ENCODE measurements at places on chromosomes 6 and 20.
A peak's percentile ranks its signal among the peaks of the same experiment; 100 is the strongest.

GRCh38 chr20:57495978-57496377, 29.0 kb downstream of the CTCFL start:
- DNase-seq = no peak

DNA sequence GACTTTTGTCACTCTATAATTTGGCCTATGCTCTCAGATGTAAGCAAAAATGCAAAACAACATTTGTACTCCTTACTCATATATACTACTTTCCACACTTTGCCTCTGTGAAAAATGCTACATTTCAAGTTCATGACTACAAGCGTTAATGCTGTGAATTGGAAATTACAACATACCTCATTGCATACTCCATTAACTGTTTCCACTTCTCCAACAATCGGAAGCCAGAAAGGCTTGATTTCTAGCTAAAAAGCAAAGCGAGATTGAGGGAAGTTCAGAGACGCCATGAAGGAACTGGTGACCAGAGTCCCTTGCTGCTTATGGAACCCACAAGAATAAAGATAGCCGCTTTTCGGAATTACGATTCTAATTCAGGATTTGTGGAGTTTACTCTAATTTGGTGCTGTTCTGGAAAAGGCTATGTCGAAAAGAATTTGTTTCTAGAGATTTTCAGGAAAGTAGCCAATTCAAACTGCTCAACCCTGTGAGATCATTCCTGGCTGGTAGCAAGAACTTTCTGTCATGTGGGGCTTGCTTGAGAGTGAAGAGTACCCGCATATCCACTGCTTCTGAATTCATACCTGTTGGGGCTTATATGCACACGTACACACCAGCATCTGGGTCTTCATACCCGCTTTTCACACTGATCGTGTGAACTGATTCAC, 98.0 kb upstream of the CITED2 start:
- no peak for DNase-seq

- no peak for DNase-seq
Measured at GRCh38 chr20:13022401-13023155, 13.8 kb downstream of the SPTLC3 start.

- no peak for DNase-seq
Measured at GRCh38 chr6:52641826-52642225, 29.1 kb upstream of the TMEM14A start.

DNA sequence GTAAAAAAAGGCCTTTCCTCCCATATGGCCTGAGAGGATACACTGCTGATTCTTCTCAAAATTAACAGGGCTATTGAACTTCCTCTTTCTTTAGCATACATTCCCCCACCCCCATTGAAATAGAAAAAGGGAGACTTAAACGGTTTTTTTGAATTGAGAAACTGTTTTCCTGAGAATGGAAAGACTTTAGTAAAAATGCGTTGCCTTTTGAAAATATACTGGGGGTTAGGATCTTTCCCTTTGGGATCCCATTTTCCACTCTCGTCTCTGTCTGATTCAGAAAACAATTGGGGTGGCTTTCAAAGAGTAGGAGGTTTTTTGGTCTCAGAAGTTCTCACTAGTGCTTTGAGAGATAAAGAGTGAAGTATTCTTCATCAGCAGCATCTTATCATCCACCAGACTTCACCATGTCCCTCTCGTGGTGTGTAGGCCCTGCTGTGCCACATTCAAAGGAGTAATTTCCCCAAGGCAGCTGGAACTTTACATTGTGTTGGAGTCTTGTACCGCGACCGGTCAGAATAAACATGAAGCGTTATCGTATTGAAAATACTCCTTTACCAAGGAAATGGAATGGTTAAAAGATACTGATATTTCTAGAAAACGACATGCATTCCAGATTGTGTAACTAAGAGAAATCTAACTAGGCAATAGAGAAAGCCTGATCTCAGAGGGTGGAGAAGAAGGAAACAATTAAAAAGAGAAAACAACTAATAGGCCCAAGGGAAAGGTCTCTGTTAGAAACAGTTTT, 10.6 kb downstream of the MYB start:
- no peak for DNase-seq

- no peak for DNase-seq
Measured at GRCh38 chr6:17102258-17102870, 514 bp downstream of the STMND1 start.

DNA sequence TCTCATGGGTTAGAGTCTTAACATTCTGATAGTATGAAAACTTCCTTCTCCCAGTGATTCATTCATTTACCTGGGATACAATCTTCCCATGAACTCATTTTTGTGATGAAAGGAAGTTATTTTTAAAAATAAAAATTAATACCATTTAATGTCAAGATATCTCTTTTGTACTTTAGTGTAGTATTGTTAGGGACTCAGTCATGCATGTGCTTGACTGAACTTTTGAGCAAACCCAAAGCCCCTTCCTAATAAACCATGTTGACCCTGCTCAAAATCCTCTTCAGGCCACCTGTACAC, 52.4 kb downstream of the RNF217 start:
- no peak for DNase-seq

DNA sequence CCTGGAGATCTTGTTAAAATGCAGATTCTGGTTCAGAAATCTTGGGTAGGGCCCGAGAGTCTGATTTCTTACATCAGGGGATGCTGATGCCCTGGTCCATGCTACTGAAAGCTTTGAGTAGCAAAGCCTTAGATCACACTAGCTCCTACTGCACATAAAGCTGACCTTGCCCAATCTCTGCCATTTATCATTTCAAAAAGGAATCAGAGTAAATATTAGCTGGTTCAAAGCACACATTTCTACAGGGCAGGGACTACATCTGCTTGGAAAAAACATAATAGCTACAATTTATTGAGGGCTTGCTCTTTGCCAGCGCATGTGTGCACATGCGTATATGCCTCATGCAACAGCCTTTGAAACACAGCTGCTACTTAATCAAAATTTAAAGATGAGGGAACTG, 440.4 kb upstream of the ARID1B start:
- DNase-seq = no peak

DNA sequence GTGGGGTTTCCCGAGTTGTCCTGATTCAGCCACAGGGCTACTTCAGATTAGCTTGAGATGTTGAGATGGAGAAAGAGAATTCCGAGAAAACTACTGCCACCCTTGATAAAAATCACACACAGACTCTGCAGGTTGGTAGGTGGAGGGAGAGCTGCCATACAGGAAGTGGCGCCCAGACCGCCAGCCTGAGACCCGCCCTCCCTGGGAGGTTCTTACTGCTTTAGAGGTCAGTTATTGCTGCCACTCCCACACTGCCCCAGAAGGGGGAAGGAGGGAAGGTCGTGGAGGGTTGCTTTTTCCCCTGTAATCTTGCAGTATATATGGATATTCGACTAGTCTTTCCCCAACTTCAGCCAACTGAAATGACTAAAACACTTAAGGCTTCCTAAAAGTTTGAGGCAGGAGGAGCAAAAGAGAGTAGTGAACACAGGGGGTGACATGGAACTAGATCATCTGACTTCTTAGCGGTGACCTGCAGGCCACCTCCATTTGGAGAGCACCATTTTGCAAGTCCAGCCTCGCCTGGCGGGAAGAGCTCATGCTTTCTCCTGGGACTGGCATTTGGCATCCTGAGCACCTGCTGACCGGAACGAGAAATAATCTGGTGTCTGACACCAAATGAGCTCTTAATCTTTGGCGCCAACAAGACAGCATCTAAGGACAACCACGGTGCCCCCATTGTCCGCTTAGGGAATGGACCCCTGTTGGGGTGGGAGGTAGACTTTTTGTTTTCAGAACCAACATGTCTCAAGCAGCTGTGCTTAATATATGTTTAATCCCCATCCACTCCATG, 35.7 kb upstream of the SLC22A1 start:
- DNase-seq = no peak

DNA sequence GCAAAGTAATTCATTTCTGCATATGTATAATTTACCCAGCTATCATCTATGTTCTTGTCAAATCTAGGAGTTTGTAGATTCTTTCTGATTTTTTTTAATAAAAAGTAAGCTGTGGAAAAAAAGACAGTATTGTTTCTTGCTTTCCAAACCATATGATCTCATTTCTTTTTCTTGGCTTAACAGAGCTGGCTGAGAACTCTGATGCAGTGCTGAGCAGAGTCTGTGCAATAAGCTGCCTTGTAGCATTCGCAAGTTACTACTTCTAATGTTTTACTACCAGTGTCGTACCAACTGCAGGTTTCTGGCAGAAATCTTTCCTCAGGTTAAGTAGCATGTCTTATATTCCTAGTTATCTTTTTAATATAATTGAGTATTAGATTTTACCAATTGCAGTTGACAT, 15.6 kb downstream of the RRBP1 start:
- no peak for DNase-seq

DNA sequence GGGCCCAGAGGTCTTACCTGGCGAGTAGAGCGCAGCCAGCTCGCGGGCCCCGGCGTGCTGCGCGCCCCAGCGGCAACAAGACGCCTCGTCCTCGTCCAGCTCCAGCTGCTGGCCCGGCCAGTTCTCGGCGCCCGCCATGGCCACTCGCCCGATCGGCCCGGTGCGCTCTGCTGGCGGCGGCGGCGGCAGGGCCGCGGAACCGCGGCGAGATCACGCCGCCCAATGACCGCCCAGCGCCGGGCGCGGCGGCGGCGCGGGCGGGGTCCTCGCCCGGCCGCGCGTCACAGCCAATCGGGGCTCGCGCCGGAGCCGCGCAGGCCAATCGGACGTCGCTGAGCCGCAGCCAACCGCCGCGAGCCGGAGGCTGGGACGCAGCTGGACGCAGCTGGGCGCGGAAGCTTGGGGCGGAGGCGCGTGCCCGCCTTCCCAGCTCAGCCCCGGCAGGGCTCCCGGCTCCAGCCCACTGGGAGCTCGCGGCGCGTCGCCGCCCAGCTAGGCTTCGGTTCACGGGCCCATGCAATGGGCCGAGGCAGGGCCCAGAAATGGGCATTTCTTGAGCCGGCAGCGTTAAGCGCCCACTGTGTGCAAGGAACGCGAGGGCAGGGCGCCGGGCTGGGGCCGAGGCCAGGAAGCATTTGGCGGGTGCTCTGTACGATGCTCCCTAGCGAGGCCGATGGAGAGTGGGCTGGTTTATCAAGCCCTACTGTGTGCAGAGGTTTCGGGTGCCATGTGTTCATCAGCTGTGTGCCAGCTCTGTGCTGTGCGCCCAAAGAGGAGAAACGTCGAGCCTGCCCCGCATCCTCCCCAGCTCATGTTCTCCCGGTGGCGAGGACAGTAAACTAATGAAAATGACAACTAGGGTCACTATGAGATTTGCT, at the start of gene PEDS1:
PEDS1 (minus strand) TSS at position 224 of the 878 bp plus-strand sequence; CDS start at position 138, 86 bp downstream.
- DNase-seq = peak; percentile 78

All from CD4-positive, alpha-beta memory T cell (primary cell).